CD4-positive, CD25-positive, alpha-beta regulatory T cell (primary cell): ENCODE measurements at places on chromosomes 7 and 10.

- DNase-seq, result no peak
Measured at GRCh38 chr7:81709836-81710235, 60.0 kb downstream of the HGF start.

- no peak for DNase-seq
Measured at GRCh38 chr7:22660732-22661131, 66.3 kb upstream of the IL6 start.

- no peak for DNase-seq
Measured at GRCh38 chr7:150654692-150655091, 22.5 kb upstream of the GIMAP6 start.

- DNase-seq, result no peak
Measured at GRCh38 chr7:131454498-131454897, 101.9 kb downstream of the PODXL start.

DNA sequence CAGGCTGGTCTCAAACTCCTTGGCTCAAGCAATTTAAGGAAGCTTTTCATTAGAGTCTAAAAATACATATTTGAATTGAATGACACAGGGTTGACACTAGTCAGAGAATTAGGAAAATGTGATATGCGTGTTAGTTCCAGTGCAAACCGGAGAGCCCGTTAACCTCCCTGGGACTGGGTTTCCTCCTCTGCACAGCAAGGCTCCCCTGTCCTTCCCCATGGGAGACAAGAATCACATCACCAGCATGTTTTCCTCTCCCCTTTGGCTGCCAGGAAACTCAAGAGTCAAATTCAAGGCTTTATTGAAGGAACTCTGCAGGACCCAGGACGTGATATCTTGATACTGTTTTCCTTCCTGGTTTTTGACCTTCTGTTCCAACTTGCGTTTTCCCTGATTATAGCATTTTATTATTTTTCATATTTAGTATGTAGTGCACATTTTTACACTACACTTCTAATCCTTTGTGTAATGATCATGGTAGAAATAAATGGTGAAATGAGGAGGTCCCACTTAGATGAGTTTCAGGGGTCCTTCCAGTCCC is 24.9 kb downstream of the GSTO2 start:
- no peak for DNase-seq

- DNase-seq, result no peak
Measured at GRCh38 chr10:3951993-3952392, 167.0 kb upstream of the KLF6 start.

DNA sequence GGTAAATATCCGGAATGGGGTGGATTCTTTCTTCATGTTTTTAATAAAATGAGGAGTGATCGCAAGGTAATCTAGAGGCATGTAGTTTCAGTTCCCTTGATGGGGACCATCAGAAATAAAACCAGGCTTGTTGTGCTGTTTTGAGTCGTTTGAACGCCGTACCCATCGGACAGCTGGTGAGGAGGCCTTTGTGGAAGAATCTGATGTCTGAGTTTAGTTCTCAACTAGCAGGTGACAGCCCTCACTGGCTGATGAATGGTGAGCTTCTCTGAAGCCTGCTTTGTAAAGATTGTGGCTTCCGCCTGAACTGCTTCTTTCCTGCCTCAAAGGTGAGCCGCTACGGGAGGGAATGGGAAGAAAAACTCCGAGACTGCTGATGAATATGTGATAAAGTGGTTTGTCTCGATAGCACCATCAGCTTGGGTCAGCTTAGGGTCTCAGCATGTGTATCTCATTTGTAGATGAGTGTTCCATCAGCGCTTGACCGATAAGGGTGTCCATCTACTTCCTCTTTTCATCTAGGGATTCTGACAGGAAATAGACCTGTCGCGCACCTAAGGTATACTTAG is 977 bp downstream of the TMEM248 start:
- DNase-seq, result peak; percentile 5
